Activated CD4-positive, alpha-beta T cell treated with anti-CD3 and anti-CD28 coated beads, Interleukin-2, amount 50 U/mL, for 24 hours (primary cell): ENCODE measurements at places on chromosomes 7 and 10.
A peak's percentile ranks its signal among the peaks of the same experiment; 100 is the strongest.

DNA sequence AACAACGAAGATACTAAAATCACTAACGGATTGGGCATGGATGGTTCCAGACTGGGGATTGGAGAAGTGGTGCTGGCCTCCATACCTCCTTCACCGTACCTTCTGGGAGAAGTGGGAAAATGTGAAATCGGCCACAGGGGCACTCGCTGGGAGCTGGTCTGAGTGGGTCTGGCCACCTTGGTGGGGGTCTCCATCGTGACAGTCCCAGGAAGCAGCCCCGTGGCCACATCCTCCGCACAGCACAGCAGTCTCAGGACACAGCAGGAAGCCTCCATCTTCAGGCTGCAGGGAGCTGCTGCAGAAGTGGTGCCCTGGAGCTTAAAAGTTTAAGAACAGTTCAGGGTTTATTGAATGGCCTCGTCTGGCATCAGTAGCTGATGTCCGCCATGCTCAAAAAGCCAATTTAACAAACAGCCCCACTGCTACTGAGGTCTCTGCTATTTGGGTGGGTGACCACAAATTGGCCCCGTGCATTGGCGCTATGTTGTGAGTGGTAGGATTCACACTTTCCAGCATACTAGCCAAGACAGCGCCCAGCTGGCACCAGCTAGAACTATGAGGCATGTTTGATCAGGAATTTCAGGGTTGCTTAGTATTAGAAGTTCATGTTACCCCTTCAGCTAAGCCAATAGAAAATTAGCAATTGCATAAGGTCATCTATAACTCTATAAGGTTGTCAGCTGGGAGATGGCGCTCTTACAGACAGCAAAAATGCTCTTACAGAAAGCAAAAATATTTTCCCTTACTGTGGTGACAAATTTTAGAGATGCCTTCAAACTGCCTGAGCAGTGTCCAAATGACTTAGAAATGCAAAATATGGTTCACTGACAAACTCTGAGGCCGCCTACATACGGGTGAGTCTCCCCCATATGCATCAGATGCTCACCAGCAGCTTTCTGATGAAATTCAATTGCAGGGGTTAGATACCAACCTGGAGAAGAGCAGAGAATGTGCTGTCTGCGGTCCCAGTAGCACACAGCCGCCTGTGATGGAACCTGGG, 17.0 kb downstream of the PKD1L1 start:
- DNase-seq, result no peak

DNA sequence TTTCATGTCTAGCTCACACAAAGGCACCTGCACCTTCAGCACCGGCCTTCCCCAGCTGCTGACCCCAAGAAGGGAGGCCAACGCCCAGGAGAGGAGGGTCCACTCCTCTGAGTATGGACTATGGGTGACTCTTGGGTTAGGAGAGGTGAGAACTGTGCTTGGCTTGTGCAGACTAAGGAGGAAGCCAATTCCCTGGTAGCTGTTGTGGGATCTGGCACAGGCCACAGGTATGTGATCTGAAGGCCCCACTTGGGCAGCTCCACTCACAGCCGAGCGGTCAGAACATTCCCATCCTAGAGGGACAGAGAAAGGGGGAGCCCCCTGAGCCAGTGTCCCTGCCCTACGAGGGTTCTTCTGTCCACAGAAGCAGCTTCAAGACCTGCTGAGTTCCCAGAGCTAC, 52.8 kb upstream of the FIGNL1 start:
- no peak for DNase-seq

DNA sequence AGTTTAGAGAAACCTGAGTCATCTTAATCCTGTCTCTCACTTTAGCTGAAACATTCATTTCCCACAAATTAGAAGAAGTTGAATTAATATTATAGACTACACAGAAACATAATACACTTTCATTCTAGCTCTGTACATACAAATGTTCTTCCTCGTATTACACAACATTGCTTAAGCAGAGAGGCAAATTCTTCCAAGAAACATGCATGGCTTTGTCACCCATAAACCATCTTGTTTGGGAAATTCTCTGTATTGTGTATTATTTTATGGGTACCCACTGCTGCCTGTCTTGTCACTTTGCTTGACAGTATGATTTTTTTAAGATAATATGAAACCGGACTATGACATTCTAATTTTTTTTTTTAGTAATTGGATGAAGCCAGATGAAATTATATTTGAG, 104.0 kb downstream of the SRI start:
- DNase-seq, result no peak

DNA sequence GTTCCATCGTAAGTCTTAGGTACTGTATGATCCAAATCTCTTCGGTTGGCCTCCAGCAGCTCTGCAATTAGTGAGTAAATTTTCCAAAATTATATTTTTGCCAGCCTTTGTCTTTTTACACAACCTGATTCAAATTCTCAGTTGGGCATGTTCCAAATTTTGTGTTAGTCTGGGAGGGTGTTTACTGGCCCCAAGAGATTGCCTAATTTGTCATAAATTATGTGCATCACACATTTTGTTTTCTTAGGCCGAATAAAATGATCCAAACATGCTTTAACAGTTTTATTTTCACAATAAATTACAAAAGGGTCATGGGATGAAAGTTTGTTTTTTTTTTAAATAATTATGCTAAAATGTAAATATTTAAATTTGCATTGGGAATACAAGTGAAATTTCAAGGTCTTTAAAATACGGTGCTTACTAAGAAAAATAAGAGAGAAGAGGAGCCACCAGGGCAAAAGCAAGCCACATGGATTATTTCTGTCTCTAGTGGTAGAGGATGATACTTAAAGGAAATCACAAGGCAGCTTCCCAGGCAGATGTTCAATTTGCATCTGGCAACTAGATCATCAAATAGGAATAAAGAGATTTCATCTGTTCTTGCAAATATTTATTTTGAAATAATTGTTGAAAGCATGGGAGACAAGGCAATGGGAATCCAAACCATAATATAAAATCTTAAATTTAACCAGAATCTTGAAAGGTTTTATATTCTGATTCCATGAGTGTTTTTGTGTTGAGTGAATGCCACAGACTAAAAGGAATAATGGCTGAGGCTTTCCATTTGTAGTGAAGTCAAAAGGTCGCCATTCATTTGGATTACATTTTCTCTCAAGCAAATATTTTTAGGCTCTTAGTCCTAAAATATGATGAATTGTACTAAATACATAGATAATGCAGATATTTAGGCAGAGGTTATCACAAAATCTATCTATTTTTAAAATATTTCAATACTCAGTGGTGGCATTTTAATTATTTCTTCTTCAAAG, 111.1 kb downstream of the MDFIC start:
- no peak for DNase-seq

GRCh38 chr7:9870674-9871073, 1103.0 kb upstream of the PHF14 start:
- no peak for DNase-seq

DNA sequence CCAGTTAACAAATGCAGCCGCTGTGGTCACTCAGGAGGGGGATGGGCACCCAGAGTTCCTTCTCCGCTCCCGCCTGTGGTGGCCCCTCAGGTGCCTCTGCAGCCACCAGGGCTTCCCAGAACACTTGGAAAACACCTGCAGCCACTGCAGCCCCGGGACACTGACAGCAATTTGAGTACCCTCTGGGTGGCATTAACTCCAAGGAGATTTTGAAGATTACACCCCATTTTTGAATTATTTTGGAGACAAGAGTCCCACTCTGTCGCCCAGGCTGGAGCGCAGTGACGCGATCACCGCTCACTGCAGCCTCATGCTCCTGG, 32.2 kb downstream of the IL15RA start:
- no peak for DNase-seq

- no peak for DNase-seq
Observed at GRCh38 chr7:4345004-4345403, 337.1 kb upstream of the FOXK1 start.

GRCh38 chr7:5596046-5596895, 172.6 kb upstream of the TNRC18 start:
- DNase-seq, result peak; percentile 46

DNA sequence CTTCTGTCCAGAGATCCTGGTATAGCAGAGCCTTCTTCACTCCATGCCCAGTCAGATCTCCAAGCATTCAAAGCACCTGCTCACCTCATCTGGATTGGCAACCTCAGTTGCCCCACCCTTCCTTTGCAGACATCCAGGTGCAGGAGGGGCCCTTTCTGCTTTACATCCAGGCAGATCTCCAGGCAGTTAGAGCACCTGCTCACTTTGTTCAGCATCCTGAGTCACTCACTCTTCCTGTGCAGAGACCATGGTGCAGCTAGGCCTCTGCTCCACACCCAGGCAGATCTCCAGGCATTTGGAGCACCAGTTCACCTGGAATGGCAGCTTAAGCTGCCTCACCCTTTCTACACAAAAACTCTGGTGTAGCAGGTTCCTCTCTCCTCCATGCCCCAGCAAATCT, 153.1 kb downstream of the CDK14 start:
- no peak for DNase-seq

GRCh38 chr10:79192677-79193003, 123.9 kb downstream of the ZMIZ1 start:
- DNase-seq, result no peak

- DNase-seq, result no peak
Observed at GRCh38 chr7:90832726-90833125, 236.6 kb downstream of the CDK14 start.
